ENCODE measurements at places on chromosomes 2 and 18.

- DNase-seq: no peak
Measured at GRCh38 chr2:189502714-189503113, 61.4 kb downstream of the WDR75 start.

DNA sequence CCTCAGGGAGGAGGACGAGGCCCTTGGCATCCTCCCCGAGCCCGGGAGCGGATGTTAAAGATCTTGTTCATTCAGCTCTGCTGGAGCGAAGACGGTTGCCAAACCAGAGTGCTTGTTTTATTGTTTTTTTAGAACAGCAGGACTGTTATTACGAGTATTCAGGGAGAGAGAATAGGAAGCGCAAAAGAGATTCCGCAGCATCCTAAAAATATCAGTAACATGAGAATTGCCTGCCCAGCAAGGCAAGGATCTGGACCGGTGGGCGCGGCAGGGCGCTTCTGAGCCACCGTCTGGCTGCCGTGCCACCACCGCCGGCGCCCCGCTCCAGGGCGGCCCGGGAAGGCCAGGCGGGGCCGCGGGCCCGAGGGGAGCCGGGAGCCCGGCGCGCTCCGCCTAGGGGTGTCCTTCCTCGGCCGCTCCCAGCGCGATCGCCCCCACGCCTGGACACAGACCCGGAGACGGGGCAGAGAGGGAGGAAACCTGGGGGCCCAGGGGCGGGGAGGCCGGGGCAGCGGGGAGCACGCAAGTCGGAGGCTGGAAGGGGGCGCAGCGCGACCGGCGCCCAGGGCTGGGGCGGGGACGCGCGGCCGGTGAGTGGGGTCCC, 843 bp downstream of the CYS1 start:
- no peak for DNase-seq

GRCh38 chr2:152301131-152301530, 33.8 kb upstream of the FMNL2 start:
- no peak for DNase-seq

DNA sequence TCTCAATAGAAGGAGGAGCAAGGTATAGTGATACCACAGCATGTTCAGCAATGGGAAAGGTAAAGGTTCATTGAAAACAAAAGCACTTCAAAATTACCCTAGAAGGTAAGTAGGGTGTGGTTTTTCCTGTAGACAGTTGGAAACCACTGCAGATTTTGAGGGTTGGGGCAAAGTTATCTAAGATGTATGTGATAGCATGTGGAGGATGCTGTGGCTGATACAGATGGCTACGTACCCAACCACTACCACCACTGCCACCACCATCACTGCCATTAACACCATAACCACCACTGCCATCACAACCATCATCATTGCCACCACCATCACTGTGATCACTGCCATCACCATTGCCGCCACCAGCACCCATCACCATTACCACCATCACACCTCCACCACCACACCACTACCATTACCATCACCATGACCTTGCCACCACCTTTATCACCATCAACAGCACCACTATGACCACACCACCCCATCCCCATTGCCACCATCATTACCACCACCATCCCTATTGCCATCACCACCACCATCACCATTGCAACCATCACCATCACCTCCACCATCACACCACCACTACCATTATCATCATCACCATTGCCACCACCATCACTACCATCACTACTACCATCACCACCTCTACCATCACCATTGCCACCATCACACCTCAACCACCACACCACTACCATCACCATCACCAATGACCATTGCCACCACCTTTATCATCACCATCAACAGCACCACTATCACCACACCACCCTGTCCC, 3.7 kb downstream of the TMSB10 start:
- DNase-seq: peak; percentile 74

DNA sequence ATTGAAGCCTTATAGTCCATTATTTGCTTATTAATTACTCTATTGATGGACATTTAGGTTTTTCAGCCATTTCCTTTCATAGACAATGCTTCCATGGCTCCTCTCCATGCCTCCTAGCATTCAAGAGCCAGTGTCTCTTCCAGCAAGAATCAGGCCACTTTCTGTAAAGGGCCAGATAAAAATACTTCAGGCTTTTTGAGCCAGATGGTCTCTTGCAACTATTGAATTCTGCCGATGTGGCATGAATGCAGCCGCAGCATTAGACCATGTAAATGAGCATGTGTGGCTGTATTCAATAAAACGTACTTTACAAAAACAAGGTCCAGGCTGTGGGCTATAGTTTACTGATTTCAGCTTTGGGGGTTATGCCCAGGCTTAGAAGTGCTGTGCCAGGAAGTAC, 38.5 kb downstream of the TRAF3IP1 start:
- no peak for DNase-seq

All from CD4-positive, alpha-beta T cell treated with Interleukin-2 at 100 ng/mL for 4 hours (primary cell).